Activated CD4-positive, CD25-positive, alpha-beta regulatory T cell treated with anti-CD3 and anti-CD28 coated beads, Interleukin-2, amount 50 U/mL, for 24 hours (primary cell): ENCODE measurements at places on chromosomes 3 and 15.

GRCh38 chr3:35733341-35733740 is 94.0 kb downstream of the ARPP21 start:
- no peak for ATAC-seq

DNA sequence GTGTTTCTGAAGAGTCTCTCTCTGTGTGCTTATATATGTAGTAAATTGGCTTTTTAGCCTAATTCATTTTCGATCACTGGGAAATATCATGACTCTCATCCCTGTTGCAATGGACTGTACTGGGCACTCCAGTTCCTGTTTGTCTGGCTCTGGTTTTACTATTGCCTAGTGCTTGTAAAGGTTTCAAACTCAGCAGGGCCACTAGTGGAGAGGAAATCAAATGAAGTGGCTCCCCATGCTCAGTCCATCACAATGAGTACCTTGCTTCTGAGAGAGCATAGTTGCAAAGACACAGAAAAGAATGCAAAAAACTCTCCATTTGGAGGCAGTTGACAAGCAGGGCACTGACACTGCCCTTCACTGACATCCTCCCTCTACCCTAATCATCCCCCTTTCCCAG is 167.8 kb downstream of the TAFA4 start:
- no peak for ATAC-seq

DNA sequence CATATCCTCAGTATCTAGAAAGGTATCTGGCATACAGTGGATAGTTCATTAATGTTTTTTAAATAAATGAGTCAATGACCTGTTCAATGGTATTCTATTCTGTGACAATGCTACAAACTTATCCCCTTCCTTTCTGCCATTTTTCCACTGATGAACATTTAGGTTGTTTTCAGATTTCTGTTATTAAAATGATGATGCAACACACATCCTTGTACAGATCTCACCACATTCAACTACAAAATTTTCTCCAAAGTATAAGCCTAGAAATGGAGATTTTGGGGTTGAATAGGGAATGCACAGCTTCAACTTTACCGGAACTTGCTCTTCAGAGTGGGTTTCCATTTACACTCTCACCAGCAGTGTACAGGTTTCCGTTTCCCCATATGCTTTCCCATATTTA is 210.2 kb downstream of the ISL2 start:
- ATAC-seq: no peak

DNA sequence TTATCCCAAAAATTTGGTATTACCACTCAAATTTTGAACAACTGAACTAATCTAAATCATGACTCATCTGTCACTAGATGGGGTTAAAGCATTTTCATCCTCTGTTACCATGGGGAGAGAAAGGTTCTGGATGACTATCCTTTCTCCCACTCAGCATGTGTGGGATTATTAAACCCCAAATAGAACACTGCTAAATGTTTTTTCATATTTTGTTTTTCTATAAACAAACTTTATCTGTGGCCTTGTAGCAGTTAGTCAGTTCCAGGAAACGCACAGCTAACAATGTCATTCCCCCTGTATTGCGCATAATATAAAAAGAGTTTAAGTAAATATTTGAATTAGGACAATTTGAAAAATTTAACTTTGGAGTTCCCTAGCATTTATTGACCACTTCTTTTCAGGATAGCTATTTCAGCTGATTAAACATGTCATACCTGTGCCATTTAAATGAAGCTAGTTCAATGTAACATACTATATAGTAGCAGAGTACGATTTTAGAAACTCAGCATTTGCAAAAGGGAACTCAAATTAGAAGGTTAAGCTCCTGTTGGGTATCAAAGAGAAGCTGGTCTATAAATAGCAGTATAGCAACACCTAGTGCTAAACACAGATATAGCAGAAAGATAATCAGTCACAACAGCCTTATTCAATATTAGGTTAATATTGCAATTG is 9.2 kb upstream of the TMEM212 start:
- ATAC-seq: no peak

DNA sequence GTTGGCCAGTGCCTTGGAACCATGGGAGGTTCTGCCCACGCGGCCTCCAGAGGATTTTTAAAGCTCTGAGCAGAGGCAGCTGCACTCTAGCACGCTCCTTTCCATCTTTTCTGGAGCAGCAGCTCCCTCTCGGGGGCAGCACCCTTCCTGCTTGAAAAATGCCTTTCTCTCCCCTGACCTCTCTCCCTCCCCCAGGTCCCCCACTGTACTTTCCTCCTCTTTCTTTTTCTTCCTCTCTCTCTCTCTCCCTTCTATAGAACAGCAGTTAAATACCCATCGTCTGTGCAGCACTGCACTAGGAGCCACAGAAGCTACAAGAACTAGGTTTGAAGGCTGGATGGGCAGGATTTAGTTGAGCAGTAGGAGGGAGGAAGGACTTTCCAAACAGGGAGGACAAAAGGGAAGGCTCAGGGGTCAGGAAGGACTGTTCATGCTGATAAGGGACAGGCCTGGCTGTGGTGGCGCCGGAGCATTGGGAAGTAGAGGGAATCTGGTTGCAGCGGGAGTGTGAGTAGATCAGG is 4.4 kb downstream of the ALPK3 start:
- no peak for ATAC-seq

- no peak for ATAC-seq
Measured at GRCh38 chr3:44128057-44128775, 113.5 kb upstream of the TOPAZ1 start.

GRCh38 chr15:95162069-95162468 is 930.7 kb downstream of the MCTP2 start:
- ATAC-seq: no peak

DNA sequence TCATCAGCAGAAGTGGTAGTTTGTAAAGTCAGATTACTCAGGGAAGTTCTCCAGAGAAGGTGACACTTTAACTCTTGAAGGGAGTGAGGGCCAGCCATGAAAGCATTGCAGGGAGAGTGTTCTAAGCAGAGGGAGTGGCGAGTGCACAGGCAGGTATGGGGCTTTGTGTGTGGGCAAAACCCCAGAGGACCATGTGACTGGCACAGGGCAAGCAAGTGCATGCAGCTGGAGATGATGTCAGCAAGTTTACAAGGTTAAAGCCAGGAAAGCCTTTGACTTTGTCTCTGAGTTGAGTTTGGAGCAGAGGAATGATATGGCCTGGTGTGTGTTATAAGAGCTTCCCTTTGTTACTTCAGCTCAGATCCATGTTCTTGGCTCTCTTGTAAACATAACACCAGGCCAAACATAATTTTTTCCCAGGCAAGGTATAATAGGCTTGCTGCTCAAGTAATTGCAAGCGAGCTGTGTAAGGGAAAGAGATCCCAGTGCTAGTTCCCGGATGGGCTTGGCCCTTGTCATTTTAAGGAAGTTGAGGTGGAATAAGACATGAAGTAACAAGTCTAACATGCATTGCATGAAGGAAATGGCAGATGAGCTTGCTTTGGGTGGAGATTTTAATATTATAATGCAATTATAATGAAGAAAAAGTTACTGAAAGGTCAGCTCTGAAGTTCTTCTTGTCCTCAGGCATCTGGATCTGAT is 341.1 kb upstream of the LRRC3B start:
- ATAC-seq: no peak

DNA sequence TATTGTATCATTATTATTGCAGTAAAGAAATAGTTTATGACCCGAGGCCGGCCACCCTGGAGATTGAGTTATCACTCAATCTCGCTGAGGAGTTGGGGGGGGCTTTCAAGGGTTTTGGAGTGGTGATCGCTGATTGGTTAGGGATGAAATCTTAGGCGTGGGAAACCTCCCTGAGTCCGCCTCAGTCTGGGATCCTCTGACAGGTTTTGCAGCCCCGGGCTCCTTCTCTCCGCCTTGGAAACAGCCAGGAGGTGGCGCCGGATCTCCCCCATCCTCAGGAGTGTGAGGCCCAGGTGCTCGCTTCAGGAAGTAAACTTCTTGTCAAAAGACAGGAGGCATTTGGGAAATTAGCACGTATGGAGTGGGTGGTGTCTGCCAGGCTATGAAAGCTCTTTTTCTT is 41.1 kb upstream of the SEC61A1 start:
- ATAC-seq: no peak

DNA sequence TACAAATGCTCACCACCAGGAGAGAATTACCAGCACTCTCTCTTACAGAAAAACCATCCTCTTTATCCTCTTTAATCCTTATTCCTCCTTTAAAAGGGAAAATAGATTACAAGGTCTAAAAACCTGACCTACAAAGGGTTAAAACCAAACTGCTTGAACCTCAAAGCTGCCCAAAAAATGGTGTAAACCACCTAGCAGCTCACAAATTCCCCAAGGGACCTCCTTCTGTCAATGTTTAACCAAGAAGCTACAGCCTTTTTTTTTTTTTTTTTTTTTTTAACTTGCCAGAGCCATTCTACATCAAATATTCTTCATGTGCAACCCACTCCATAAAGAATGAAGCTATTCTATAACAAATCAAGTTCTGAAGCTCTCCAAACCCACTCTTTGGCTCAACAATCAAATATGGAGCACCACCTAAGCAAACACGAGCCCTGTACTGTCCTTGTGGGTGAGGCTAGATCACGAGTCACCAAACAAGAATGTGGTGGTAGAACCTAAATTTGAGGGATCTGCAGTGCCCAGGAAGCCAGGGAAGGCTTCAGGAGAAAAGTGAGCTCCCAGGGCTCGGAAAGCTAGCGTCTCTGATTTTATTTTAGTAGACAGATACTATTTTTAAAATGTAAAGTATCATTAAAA is 20.1 kb downstream of the OSBPL10 start:
- ATAC-seq: no peak

- no peak for ATAC-seq
Measured at GRCh38 chr15:48003441-48003840, 117.3 kb upstream of the SLC24A5 start.

GRCh38 chr3:9613056-9613748 is 36.1 kb upstream of the MTMR14 start:
- ATAC-seq: no peak

- ATAC-seq: no peak
Measured at GRCh38 chr3:61903931-61904657, 342.7 kb downstream of the PTPRG start.

DNA sequence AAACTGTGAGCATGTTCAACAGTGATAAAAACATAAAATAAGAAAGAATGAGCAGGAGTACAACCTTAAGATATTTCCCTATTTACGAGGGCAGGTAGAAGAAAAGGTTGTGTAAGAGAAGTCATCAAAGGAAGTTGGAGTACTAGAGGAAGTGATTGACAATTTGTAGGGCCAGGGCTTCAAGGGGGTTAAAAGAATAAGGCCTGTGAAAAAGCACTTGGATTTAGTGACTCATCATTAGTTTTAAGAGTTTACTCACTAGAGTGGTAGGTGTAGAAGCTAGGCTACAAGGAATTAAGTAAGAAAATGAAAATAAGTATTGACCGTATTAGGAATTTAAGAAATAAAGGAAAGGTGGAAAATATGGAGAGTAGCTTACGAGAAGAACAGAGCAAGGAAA is 23.6 kb downstream of the KCNMB3 start:
- ATAC-seq: peak; percentile 30

DNA sequence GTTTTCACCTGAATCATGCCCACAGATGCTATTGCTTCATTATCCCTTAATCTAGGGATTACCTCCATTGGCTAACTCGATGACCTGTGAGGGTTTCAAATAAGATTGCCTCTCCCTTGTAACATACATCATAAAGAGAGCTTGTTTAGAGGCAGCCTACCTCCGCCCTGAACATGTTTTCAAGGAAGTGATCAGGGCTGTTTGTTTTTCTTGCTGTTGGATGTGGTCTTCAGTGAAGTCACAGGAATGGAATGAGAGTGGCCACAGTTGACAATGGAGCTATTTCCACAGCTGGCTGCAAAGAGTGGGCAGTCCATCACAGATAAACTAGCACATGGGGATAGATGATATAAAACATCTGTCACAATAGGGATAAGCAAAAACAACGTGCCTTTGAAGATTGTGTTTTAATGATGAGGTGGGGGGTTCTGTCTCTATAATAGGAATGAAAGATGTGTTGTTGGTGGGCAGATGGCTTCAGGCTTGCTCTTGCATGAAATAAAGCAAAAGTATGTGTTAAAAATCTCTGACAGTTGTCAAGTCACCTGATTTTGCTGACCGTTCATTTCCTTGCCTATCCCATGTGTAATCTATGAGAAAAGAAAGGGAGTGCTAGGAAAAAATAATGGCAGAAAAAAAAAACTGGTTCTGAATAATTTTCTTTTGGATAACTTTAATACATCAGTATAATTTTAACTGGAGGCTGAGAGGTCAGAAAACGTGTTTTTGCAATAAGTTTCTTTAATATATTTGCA is 642.3 kb downstream of the RBMS3 start:
- no peak for ATAC-seq

DNA sequence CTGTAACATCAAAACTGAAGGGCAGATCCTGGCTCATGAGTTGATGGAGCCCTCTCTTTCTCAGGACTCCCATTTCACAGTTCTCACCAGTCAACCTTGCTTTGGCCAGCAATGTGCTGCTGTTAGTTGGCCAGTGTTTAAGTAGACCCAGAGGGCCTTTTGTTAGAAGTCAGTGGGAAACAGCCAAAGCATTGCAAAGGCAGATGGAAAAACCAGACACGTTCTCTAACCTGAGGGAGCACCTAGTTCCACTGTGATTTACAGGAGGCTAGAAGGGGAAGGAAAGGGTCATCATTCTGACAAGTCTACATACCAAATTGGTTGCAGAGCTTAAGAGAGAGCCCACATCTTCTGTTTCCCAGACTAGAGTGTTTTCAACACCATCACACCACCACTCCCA is 196.4 kb downstream of the OPA1 start:
- ATAC-seq: no peak

- no peak for ATAC-seq
Measured at GRCh38 chr3:66592927-66593625, 92.3 kb upstream of the LRIG1 start.

GRCh38 chr3:114025451-114025850 is 30.9 kb downstream of the CCDC191 start:
- no peak for ATAC-seq

DNA sequence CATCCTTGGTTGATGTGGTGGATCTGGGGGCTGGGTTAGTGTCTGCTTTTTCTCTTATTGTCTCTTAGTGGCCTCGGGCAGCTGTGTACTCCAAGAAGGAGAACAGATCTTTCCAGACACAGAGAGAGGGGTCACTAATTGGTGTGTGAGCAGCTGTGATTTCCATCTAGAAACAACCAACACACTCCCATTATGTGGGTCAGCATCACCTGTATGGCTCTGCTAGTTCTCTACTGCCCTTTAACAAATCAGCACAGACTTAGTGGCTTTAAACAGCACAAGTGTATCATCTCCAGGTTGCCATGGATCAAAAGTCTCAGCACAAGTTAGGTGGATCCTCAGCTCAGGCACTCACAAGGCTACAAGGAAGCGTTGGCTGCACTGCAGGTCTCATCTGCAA is 156.8 kb downstream of the LRTM1 start:
- no peak for ATAC-seq

GRCh38 chr3:47874438-47874837 is 71.5 kb downstream of the DHX30 start:
- no peak for ATAC-seq
